HT1080 (cell line): ENCODE measurements at places on chromosomes 4 and X.

DNA sequence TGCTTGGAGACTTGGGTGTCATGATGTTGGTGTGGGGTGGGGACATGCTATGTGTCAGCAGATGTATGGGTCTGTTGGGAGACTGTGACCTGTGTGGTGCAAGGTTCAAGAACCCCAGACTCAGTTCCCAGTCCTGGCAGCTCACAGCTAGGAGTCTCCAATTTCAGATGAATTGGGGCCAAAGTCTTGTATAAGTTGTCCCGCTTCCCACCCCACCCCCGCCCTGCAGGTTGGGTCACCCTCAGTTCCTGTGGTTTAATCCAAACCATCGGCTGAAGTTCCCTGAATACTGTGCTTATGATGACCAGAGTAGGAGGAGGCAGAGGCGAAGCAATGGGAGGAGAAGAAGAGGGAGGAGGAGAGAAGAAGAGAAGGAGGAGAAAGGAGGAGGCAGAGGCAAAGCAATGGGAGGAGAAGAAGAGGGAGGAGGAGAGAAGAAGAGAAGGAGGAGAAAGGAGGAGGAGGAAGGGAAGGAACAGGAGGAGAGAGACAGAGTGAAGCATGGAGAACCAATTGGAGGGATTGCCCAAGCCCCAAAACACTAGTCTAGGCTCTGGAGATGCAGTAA, 112.6 kb downstream of the EFNB1 start:
- DNase-seq, result no peak

DNA sequence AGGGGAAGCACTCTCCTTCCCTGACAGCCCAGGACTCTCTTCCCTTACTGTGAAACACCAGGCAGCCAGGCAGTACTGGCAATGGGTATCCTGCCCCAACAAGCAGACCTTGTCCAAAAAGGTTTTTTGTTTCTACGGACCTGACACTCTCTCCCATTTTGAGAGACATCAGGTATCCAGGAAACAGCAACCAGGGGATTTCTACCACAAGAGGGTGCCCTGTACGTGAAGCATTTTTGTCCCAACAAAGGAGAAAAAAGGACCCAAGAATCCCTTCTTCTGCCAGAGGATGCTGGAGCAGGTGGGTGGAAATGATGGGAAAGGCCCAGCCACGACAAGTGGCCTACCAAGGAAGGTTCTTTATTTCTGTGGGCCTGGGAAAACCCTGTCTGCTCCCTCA, 65.7 kb upstream of the FGF13 start:
- no peak for DNase-seq

- peak; percentile 80 for DNase-seq
Measured at GRCh38 chrX:120453985-120454384, 15.1 kb downstream of the LAMP2 start.

DNA sequence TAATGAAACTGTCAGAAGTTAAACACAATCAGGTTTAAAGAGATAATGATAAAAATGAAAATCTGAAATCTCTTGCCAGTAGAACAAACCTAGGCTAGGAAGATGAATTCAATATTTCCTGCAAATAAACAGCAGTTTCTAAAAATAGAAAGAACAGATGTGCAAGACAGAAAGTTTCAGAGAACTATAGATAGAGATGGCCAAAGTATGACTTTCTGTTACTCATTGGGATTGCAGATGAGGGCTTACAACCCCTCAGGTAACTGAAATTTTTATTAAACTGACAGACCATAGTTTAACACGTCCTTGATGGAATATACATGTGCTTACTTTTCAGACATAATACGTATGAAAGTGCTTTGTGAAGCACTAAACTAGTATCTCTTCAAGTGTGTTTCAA, 82.3 kb upstream of the PPARGC1A start:
- DNase-seq, result no peak

GRCh38 chr4:104393655-104394324, 100.9 kb downstream of the CXXC4 start:
- DNase-seq, result no peak

- DNase-seq, result no peak
Measured at GRCh38 chr4:112853662-112854256, 195.7 kb upstream of the ANK2 start.

GRCh38 chr4:98565681-98566301, 92.6 kb downstream of the TSPAN5 start:
- DNase-seq, result no peak

DNA sequence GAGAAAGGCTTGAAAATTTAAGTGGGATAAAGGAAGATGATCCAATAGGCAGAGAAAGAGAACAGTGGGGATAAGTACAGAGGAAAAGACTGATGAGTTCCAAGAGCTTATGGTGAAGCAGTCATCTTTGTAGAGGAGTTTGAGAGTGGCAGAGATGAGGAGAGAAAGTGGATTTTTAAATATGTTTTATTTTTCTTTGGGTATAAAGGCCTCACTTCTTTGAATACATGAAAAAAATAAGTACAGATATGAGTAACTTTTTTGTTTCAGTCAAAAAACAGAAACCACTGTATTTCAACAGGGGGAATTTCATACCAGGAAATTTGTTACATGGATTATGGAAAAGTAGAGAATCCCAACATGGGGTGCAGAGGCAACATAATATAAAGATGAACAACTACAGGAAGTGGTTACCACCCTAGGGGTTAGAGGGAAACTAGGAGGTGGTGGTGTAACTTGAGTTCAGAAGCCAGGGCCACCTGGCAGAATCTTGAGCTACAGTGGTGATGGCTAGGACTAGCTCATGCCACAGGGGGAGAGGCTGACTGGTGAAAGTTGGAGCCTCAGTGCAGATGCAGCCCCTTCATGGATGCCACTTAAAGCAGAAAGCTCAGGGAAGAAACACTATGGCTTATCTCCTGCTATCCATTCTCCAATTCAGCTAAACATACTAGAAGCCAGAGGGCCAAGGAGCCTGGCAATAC, 3.4 kb upstream of the CYBB start:
- DNase-seq, result no peak

- DNase-seq, result peak; percentile 27
Measured at GRCh38 chrX:43605351-43605750, 50.7 kb upstream of the MAOA start.

DNA sequence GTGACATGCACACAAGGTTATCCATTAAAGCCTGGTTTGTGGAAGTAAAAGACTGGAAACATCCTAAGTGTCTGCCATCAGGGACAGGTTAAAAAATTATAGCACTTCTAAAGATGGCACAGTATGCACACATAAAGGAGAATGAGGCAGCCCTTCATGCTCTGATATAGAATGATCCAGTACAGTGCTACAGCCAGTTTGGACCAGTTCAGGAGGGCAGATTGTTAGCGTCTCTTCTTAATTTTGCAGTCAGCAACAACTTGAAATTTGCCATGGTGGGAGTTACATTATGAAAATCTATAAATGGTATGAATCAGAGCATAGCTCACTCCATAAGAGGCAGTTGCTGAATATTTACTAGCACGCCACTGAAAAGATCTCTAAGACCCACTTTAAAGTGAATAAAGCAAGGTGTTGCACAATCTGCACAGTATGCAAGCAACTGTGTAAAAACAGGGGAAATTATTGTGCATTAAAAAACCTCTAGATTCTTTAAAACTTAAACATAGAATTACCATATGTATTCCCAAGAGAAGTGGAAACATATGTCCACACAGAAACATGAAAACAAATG, 20.3 kb upstream of the SOD3 start:
- no peak for DNase-seq

DNA sequence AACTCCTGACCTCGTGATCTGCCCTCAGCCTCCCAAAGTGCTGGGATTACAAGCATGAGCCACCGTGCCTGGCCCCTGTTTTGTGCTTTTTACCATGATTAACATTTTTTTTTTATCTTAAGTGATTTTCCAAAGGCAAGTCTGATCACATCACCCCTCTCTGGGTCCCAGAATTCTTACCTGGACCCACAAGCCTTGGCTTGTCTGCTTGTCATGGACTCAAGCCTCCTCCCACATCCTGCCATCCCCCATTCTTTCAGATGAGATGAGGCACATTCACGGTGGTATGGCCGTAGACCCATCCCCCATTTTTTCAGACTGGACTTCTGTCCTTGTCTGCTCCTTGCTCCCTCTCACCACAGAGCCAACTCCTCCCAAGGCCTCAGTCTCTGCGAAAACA, 55.3 kb downstream of the APLN start:
- no peak for DNase-seq

- peak; percentile 81 for DNase-seq
Measured at GRCh38 chr4:187128976-187129375, 405.3 kb upstream of the FAT1 start.

GRCh38 chr4:137748616-137749015, 216.3 kb upstream of the PCDH18 start:
- no peak for DNase-seq

- DNase-seq, result no peak
Measured at GRCh38 chr4:153458969-153459368, 7.2 kb upstream of the TMEM131L start.

DNA sequence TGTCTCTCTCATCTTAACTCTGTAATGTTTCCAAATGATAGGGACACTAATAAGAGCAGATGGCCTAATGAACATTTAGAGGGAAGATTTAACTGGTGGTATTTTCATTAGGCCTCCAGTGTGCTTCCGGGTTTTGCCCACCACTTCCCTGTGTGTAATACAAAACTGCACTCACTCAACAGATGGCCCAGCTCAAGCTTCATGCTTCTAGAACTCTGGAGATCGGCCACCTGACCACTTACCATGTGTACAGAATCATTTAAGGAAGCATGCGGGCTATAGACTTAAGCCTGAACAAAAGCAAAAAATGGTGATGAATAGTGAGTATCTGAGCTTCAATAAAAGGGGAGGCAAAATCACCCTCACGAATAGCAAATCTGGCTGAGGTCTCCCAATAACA, 89.3 kb downstream of the SH2D1A start:
- no peak for DNase-seq

DNA sequence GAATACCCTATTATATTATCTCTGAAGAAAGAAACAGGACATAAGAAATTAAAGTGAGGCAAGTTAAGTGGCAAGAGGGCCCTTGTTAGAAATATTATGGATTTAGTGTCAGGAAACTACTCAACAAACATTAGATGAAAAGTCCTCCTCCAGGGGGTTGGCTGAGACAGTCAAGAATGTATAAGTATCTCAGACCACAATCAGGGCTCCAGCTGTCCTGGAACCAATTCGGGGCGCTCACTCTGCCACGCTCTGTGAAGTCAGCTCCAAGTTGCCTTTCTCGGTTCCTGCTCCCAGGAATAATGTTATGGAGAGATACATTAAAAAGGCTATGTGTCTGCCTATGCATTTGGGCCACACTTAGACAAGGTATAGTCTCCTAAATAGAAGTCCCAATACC, 73.3 kb downstream of the RASGEF1B start:
- DNase-seq, result no peak

DNA sequence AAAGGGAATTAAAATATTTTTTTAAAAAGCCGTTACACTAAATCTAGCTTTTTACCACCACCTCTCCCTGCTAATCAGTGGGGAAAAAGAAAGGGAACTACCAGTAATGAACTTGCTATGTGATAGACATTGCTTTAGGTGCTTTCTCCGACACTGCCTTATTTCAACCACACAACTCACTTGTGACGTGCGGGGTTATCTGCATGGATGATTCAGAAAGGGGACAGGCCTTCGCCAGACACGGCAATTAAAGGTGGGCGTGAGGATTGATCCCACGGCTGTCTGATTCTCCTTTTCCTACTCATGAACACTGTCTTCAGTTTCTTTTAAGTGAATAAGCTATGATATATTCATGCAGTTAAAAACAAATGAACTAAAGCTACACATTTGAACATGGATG, 882 bp upstream of the CXCR3 start:
- DNase-seq, result no peak

DNA sequence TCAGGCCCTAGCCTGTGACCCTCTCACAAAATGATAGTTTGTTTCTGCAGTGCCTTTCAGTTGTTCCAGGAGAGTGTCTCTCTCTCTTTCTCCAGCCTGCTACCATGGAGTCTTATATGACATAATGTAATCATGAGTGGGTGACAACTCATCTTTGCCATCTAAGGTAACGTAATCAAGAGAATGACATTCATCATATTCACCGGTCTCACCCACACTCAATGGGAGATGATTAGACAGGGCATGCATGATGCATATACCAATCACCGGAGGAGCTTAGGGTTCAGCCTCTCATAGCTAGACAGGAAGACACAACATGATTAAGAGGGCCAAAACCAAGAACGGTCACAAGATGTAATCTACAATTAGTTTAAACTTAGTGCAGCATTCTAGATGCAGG, 97.1 kb upstream of the FAM9B start:
- peak; percentile 61 for DNase-seq

GRCh38 chrX:39796856-39797255, 300.9 kb downstream of the BCOR start:
- DNase-seq, result no peak

DNA sequence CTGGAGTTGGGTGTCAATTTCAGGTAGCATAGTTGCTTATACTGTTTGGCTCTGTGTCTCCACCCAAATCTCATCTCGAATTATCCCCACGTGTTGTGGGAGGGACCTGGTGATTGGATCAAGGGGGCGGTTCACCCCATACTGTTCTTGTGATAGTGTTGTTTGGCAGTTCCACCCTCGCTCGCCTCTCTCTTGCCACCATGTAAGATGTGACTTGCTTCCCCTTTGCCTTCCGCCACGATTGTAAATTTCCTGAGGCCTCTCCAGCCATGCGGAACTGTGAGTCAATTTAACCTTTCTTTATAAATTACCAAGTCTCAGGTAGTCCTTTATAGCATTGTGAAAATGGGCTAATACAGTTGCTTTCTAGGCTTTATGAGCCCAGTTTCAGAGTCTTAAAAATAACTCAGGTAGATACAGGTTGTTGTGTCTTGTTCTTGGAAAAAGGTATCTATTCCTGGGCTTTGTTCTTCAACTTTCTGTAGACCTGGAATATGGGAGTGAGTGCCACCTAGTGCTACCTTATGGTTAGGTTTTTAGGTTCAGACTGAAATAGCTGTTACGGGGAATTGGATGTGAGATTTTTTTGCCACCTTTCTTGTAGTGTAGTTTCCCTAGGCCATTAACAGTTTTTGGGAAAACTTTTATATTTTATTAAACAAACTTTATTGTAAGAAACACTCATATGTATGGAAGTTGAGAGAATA, 15.6 kb downstream of the PGK1 start:
- DNase-seq, result no peak

DNA sequence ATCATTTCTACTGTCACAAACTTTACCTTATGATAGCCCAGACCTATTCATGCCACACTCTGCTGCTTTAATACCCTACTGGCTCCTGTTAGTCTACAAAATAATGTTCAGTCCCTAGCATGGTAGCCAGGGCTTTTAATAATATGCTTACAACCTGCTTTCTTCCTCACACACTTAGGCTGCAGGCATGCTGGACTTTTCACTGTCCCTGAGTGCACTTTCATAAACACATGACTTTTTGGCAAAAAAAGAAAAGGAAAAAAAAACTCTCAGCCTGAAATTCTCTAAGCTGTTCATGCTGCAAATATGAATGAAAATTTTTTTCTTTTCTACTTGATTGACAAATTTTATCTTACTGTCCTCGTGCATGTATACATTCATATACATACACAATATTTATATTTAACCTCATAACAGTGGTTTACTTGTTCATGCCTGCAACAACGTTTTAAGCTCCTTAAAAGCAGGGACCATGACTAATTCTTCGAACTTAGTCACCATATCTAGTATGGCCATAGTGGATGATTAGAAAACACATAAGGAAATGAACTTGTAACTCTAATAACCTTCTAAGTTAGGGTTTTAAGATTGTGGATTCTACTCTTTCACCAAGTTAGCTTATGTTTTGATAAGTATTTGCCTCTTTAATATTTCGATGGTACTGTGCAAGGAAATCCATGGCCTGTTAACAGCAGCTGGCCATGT, 229.5 kb downstream of the SPCS3 start:
- peak; percentile 37 for DNase-seq
